ENCODE measurements at places on chromosomes 4 and X.

GRCh38 chr4:121112530-121112929, 40.2 kb upstream of the NDNF start:
- no peak for DNase-seq

DNA sequence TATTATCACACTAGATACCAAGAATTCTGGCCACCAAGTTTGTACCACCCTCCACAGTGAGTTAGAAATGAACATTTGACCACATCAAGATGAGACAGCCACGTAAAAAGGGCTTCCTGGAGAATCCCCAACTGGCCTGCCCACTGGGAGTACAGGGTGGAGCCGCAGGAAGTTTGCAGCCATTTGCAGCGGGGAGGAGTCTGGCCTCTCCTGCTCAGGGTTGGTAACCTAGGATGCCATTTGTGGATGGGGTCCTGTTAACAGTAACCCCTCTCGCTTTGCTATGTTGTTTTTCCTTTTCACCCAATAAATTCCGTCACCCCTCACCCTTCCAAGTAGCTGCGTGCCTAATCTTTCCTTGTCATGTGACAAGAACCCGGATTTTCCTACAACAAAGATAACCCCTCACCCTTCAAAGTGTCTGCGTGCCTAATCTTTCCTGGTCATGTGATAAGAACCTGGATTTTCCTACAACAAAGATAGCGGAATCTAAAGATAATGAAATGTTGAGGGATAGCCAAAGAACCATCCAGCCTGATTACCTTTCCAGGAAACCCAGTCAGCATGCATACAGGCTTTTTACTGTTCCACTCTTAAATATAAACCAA, 245.4 kb downstream of the NAF1 start:
- DNase-seq, result no peak

DNA sequence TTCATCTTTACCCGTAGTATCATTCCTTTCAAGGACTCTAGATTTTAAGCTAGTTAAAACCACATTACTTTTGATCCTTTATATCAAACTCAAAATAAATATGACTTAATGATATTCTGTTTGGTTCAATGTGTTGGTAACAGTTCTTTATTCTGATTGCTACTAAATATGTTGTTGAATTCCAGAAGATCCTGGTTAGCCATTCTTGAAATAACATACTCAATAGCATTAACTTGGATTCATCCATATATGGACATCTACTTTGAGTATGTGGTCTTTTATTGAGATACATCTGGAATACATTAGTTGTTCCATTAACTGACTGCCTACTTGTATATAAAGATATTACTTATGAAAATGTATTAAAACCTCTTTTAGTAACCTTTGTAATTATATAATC, 27.5 kb upstream of the PCDH18 start:
- no peak for DNase-seq

DNA sequence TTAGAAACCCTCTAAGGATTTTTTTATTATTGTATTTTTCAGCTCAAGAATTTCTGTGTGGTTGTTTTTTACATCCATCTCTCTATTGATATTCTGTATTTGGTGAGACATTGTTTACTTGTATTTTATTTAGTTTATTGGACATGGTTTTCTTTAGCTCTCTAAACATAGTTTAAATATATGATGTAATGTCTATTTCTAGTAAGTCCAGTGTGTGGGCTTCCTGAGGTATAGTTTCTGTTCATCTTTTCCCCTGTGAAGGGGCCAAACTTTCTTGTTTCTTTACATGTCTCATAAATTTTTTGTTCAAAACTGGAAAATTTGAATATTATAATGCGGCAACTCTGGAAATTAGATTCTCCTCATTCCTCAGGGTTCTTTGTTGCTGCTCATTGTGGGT, 28.2 kb upstream of the ATRX start:
- no peak for DNase-seq

DNA sequence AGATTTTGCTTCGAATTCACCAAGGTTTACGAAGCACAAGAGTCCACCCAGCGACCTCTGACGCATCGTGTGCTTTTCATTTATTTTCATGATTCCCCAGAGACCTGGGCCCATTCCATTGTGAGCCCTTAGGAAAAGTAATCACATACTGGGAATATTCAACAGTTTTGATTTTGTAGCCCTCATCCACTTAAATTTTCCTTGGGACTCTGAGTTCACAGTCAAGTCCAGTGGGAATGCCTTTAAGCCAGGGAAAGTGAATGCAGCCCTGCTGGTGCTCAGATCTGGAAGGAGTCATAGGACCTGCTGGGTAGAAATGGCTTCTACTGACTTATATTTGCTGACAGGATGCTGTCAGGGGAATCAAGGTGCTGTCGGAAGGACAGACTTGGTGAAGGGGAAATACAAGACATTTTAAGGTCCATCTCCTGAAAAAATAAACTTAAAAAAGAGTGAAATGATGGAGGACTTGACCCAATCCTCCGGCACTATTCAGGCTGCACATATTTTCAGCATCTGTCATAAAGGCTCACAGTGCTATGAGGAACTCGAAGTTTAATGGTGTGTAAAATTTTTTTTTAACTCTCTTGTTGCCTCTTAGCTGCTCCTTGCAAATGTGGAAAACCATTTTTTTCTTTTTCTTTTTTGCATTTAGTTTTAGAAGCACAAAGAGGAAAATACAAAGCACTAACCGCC, 204.9 kb downstream of the MID1 start:
- DNase-seq, result no peak

DNA sequence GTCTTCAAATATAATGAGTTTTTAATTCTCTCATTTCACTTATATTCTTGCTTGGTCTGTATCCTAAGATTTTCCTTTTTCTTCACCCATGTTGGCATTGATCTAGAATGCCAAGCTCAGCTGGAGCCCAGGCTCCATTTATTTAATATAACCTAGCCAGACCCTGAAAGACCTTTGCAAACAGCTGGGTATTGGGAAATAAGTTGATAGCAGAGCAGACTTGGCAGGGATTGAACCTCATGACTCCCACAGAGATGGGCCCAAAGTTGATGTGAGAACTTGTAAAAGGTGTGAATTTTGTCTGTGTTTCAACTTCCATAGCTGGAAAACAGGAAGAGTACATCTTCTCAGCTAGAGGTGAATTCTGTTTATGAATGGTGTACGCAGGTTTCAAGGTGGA, 59.5 kb downstream of the SH2D1A start:
- DNase-seq, result no peak

GRCh38 chr4:184846531-184846930, 20.8 kb upstream of the ACSL1 start:
- DNase-seq, result no peak

All from left renal cortex interstitium (tissue), 4 donors.